ENCODE measurements at places on chromosomes 7 and 10.

GRCh38 chr7:148481971-148482626, 108.5 kb upstream of the C7orf33 start:
- no peak for DNase-seq

- DNase-seq: no peak
Observed at GRCh38 chr10:100183481-100183880, 2.3 kb downstream of the ERLIN1 start.

- DNase-seq: no peak
Observed at GRCh38 chr7:30707391-30708357, 25.4 kb upstream of the CRHR2 start.

DNA sequence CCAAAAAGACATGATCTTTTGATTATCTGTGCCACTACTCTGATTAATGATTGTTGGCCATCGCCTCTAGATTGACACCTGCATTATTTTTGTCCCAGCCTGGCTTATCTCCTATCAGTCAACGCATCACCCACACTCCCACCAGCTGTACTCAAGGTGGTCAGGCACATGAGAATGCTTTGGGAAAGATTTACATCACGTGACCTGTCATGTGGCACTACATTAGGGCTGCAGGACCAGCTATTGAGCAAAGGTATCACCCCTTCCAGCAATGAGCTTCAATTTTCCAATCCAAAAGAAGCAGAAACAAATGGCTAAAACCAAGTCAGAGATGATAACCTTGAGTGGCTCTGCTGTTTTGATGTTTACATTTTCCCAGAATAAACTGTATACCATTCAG, 204.3 kb downstream of the PLXNA4 start:
- DNase-seq: no peak

GRCh38 chr10:56091872-56092271, 269.2 kb downstream of the ZWINT start:
- no peak for DNase-seq

- DNase-seq: no peak
Observed at GRCh38 chr7:130461272-130461671, 20.5 kb upstream of the CEP41 start.

DNA sequence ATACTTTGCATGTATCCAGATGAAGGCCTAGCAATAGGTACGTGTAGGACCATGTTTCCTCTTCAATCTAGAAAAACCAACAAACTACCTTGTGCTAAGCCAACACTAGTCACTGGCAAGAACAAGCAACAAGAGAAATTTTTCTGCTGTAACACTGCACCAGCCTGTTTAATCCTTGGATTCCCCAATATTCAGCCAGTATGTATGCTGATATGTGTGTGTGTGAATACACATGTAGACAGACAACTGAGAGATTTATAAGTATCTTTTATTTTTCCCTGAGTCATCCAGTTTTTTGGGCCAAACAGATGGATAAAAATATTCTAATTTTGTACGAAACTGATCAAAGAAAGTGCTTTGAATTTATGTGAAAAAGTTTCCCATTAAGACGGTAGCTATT, 26.2 kb downstream of the GLI3 start:
- no peak for DNase-seq

DNA sequence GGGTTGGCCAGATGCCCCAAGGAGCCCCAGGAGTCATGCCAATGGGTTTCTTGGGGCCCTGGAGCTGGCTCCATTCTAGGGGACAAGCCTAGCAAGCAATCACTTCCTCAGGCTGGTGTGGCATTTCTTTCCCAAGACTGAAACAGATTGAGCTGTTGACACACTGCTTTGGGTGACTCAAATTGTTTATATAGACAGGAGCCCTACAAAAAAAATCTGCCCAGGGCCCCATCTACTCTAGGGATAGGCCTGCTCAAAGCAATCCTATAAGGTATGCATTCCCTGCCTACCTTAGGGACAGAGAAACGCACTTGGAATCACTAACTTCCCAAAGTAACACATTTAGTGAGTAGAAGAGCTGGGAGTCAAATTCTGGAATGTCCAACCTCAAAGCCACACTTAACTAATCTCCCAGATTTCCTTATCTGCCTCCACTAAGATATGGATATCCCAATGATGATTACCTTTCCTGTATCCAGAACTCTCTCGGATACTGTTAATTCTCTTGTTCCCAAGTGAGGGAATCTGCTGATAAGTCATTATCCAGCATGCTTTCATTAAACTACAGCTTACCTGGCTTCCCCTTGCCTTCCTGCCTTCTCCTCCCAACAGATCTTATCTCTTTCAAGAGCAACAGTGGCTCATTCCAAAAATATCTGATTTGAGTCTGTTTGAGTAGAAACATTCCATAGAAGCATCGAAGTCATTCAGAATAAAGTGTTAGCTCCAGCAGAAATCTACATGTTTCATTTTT, 3.1 kb downstream of the ABLIM1 start:
- DNase-seq: no peak
